ENCODE measurements at places on chromosomes 1 and 21.

DNA sequence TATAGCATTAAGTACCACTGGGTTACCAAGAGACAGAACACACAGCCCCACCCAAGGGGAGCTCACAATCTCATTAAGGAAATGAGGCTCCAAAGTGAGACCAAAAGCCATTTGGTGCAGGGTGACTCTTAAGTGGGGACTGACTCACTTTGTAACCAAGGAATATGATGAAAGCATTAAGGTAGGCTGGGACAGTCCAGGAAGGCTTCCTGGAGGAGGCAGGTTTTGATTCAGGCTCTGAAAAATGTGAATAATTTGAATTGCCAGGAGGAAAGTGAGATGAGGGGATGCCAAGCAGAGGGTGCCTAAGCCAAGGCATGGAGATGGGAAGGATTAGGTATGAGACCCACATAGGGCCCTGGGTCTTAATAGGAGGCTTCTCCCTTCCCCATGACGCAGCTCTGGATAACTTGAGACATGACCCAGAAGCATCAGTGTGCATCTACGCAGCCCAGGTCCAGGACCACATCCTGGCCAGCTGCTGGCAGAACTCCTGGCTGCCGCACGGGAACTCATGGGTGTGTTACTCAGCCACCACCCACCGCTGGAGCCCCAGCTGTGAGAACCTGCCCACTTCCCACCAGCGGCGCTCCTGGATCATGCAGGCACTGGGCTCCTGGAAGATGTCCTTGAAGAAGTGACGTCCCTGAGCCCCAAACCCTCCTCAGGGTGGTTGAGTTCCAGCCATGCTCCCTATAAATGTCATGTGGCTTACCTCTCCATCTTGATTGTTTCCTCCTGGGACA, 5.9 kb upstream of the TTC4 start:
- no peak for DNase-seq

DNA sequence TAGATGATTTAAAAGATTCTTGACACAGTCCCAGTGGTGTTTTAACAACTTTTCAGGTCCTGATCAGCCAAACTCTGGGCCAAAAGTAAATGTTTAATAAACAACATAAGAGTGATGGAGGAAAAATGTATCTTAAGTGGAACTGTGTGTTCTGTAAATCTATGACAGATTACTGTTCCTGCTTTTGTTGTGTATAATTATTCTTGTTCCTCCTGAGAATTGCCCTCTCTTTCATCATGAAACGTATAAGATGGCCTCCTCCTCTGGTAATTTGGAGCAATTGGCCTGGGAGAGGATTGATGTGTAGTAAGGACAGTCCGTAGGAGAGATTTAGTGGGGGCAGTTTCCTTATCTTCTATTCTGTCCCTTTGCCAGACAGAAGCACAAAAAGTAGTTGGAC, 34.5 kb downstream of the GALNT2 start:
- DNase-seq = no peak

- DNase-seq = no peak
These were observed 7.5 kb downstream of the TRIM63 start for GRCh38 chr1:26059906-26060305.

GRCh38 chr1:48932366-48932765, 155.7 kb upstream of the BEND5 start:
- no peak for DNase-seq

DNA sequence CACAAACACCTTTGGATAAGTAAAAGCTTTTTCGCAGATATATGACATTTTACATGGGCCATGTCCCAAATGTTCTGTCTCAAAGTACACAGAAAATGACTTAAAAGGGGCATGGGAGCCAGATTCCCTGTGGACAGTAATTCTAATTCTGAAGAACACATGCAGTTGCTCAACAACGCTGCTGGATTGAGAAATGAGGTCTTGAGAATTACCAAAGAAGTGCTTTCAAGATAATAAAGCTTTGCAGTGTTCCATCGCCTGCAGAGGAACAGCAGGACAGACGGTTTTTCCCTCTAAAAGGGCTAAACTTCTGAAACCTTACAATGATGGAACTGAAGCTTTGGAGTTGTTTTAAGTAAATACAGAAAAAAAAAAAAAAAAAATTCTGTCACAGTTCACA, 55.3 kb upstream of the HSPA13 start:
- no peak for DNase-seq
